DMS53 (cell line): ENCODE measurements at places on chromosomes 5 and 9.

GRCh38 chr9:130426883-130427282 is 17.9 kb upstream of the ASS1 start:
- DNase-seq: no peak

DNA sequence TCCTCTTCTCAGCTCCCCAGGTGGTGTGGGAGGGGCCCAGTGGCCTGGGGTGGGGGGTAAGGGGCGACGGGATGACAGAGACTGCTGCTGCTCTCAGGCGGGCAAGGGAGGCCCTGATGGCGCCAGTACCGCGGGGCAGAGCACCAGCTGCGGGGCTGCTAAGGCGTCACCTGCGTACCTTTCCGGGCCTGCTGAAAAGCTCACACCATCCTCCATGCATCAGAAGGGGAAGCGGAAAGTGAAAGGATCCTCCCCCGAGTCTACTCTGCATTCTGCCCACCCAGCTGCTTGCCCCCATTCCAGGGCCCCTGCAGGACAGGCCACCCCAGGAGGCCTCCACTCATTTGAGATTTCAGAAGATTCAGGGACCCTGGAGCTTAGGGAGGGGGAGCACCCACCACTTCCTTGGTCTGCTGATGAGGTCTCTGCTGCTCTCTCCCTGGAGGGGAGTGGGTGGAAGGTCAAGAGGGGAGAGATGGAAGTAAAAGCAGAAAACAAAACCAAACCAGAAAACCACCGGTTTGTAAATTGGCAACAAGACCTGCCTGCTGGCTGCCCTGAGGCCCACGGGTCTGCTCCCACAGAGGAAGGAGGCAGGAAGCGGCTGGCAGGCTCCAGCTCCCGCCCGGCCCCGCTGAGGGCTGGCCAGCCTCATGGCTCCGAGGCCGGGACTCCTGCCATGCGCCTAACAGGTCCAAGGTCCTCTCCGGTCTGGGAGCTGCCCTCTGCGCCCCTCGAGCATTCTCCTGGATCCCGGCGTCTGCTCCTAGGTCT is 33.6 kb downstream of the PRRT1B start:
- no peak for DNase-seq

DNA sequence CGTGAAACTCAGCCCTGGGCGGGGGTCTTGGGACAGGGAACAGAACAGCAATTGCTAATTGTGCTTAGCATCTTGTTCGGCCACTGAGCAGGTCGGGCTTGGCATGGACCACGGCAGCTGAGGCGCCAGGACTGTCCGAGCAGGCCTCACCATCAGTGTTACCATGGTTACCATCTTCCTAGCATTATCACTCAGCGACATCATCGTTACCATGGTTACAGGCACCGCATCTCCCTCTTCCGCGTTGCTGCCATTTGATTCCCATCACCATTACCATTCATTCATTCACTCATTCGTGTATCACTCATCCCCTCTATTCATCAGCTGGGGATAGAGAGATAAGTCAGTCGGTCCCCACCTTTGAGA is 81.0 kb upstream of the ZBTB43 start:
- peak; percentile 82 for DNase-seq

GRCh38 chr5:151597749-151598148 is 6.6 kb upstream of the FAT2 start:
- no peak for DNase-seq
